Nephron progenitor cell (in vitro differentiated cells): ENCODE measurements at places on chromosomes 4 and X.
A peak's percentile ranks its signal among the peaks of the same experiment; 100 is the strongest.

- peak; percentile 58 for DNase-seq
Observed at GRCh38 chr4:154416190-154416547, 75.4 kb downstream of the DCHS2 start.

DNA sequence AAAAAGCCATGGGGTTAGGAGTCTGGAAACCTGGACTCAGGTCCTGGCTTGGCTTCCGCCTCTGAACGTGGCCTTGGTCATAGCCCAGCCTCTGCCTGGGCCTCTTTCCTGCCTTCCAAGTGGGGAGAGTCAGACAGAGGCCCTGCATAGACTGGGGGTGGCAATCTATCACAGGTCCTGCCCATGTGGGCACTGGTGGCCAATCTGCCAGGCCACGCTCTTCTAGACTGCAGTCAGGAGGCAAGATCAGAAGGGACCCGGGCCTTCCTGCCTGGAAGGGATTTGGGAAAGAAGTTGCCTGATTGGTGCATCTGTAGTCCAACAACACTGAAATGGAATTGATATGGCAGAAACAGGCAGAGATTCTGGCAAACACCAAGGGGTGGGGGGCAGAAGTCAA, 46.1 kb downstream of the CNGA2 start:
- no peak for DNase-seq

- no peak for DNase-seq
Observed at GRCh38 chr4:183254162-183254561, 65.9 kb downstream of the CLDN22 start.

GRCh38 chr4:7486101-7486500, 51.4 kb upstream of the PSAPL1 start:
- DNase-seq, result no peak

DNA sequence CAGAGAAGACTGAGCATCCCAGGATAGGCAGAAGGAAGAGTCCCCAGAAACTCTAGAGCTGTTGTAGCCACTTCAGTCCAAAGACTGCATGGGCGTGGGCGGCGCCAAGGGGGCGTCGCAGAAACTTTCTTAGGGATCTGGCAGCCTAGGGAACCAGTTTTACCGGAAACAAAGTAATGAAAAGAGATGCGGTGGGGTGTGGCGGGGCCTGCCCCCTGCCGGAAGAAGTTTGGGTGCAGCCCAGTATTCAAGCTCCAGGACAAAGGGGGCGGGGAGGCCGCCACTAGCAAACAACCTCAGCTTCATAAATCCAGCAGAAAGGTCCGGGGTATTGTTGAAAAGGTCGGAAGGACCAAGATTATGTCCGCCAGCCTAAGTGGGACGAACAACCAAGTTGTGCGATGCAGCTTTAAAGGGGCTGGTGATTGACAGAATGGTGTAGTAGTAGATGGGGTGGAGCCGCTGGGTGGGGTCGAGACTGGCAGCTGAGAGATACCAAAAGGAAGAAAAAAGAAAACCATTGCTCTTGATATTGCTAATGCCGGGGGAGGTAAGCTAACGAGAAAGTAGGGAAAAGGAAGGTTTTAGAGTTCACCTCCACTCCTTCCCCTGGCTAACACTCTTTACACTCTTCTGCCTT, 190.5 kb downstream of the RRAGB start:
- peak; percentile 61 for DNase-seq

- no peak for DNase-seq
Observed at GRCh38 chr4:125131891-125132680, 182.7 kb upstream of the FAT4 start.
